ENCODE measurements at places on chromosomes 7 and 10.

DNA sequence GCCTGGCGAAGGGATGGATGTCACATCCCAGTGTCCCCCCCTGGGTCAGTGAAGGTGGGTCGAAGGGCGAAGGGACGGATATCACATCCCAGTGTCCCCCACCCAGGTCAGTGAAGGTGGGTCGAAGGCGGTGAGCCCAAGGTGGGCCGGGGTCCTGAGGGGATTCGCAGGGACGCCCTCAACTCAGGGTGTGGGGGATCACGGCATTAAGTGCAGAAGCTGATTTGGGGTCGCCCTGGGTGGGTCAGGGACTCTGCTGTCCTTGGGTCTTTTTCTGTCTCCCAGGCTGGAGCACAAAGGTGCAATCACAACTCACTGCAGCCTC, 21.9 kb downstream of the ADAP1 start:
- no peak overlapping the region for H3K27ac ChIP-seq
- H3K4me3 ChIP-seq: no peak overlapping the region
- no peak for DNase-seq

DNA sequence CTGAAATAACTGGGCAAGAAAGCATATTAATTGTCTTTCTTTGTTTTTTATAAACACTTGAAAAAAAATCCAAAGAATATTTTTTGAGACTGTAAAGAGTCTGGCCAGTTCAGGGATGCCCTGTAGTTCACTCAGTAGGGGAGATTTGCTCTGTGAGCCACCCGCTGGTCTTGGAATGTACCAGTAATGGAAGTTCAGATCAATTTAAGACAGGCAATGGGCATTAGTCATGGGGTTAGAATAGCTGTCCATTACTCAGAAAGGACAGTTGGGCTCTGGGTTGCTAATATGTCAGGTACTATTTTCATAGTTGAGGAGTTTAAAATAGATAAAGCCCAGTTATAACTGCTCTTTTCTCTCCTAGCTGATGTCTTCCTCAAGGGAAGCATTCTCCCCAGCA, 38.7 kb downstream of the A1CF start:
- no peak for DNase-seq
- H3K36me3 ChIP-seq: no peaks in the 10 kb centered on the region
- no peaks in the 10 kb centered on the region for H3K4me1 ChIP-seq

GRCh38 chr7:38186593-38187314, 8.7 kb downstream of the STARD3NL start:
- H3K4me3 ChIP-seq: no peak overlapping the region
- no peak overlapping the region for H3K27ac ChIP-seq
- H3K4me1 ChIP-seq: peaks cover 4% of the 10 kb centered on the region
- H3K27me3 ChIP-seq: no peaks in the 10 kb centered on the region
- H3K36me3 ChIP-seq: peaks cover 3% of the 10 kb centered on the region

- DNase-seq: peak; percentile 60
- H3K4me3 ChIP-seq: no peak overlapping the region
- no peaks in the 10 kb centered on the region for H3K27me3 ChIP-seq
Measured at GRCh38 chr7:34675749-34676374, 17.8 kb downstream of the NPSR1 start.

GRCh38 chr7:39414224-39415035, 151.8 kb upstream of the YAE1 start:
- peaks cover 2% of the 10 kb centered on the region for H3K4me1 ChIP-seq
- H3K27ac ChIP-seq: no peak overlapping the region
- H3K27me3 ChIP-seq: no peaks in the 10 kb centered on the region
- DNase-seq: peak; percentile 41

DNA sequence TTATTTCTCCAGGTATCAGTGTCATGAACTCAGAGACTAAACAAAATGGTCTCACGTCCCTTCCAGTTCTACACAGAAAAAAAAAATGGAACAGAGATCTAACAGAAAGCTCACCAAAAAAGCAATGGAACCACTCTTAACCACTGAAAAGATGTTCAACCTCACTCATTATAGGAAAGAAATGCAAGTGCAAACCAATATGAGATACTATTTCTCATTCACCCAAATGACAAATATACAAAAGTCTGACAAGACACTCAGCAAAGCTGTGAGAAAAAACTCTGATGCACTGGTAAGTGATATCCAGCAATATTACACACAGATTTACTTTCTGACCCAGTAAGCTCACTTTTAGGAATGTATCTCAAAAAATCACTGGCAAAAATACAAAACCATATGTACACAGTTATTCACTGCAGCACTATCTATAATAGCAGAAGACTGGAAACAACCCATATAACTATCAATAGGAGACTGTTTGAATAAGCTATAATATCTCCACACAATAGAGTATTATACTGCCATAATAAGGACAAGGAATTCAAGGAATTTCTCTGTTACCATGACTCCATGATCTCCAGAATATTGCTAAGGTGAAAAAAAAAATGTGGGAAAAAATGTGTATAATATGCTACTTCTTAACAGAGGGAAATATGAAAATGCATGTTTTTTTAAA, 36.6 kb downstream of the ABI1 start:
- H3K4me1 ChIP-seq: no peaks in the 10 kb centered on the region
- H3K4me3 ChIP-seq: no peak overlapping the region
- H3K27me3 ChIP-seq: no peaks in the 10 kb centered on the region
- peaks cover 1% of the 10 kb centered on the region for H3K36me3 ChIP-seq
- no peak overlapping the region for H3K27ac ChIP-seq

GRCh38 chr7:101859411-101860106, 42.1 kb downstream of the CUX1 start:
- H3K4me1 ChIP-seq: peaks cover 14% of the 10 kb centered on the region
- no peaks in the 10 kb centered on the region for H3K27me3 ChIP-seq
- no peak overlapping the region for H3K4me3 ChIP-seq
- H3K27ac ChIP-seq: no peak overlapping the region

DNA sequence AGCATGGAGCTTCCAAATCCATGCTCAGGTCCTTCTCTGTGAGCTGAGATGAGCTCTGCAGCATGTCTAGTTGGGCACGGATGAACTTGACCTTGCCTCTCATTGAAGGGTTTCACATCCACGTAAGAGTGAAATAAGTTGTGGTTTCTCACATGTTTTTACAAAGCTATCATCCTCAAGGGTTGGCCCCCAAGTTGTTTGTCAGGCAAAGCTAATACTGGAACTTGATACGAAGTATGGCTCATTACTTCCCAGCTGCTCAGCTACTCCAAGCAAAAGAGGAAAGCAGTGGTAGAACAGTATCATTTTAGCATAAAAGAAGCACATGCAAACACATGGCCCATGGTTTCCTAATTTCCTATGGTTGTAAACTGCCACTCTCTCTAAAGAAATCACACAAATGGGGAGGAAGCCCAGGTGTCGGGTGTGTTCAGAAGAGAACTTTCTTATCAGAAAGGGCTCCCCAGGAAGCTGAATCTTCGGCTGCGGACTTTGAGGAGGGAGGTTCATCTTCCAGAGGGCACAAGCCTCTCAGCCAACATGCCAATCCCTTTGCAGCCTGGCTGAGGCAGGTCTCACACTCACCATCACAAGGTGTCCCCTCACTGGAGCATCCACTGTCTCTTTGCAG, 45.3 kb downstream of the PDLIM1 start:
- H3K27me3 ChIP-seq: no peaks in the 10 kb centered on the region
- H3K4me3 ChIP-seq: no peak overlapping the region
- no peak for DNase-seq

DNA sequence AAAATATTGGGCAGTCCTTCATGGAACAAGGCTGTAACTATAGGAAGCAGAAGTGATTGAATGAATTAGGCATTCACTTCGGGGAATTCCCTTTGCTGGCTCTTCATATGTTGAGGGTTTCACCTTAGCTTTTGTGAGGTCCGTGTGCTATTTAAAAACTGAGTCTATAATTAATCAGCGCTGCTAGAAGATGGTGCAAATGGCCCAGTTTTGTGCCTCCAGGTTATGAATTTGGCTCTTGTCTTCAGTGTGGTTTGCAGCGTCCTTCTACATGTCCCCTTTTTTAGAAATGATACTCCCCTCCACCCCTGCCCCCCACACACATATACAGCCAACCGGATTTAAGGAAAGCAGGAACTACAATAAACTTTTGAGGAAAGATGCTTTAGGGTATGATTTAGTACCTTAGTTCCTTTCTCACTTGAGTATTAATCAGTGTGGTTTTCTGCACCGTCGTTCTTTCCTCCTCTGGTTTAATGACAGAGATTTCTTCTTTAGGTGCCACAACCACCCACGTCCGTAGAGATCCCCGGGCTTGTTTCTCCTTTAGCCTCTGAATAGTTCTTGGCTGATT, 110.6 kb upstream of the SAMD8 start:
- no peaks in the 10 kb centered on the region for H3K4me1 ChIP-seq
- no peaks in the 10 kb centered on the region for H3K36me3 ChIP-seq
- no peak overlapping the region for H3K4me3 ChIP-seq
- DNase-seq: no peak
- H3K27ac ChIP-seq: no peak overlapping the region
- no peaks in the 10 kb centered on the region for H3K27me3 ChIP-seq

GRCh38 chr10:91551856-91552255, 81.0 kb downstream of the PPP1R3C start:
- H3K27me3 ChIP-seq: no peaks in the 10 kb centered on the region
- H3K4me3 ChIP-seq: no peak overlapping the region

Measured in trophoblast cell (in vitro differentiated cells and primary cell).